ENCODE measurements at places on chromosomes 7 and 10. TPM values are rescaled to one million over a fixed set of nuclear protein-coding genes. Genes with fewer than 3 reads are reported as not detected.

DNA sequence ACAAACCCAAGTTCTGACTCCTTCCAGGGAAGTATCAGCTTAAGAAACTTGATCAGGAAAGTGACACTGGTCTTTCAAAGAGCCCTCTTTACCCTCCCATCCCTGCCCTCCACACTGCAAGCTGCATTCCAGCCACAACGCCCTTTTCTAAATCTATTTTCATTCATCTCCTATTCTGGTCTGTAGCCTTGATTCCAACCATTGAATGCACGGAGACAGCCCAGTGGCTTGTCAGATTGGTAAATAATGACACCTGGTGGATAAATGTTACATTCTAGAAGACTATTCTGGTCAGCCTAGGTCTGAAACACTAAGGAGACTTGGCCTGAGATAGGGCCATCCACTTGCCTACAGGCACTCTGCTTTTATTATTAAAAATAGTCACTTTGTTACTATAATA lies 20.9 kb downstream of the MORN4 start:
- DNase-seq = peak; percentile 44

The CCL26 gene
- not detected for total RNA-seq

- no peak for DNase-seq
Observed at GRCh38 chr10:124640538-124641231, 103.5 kb downstream of the FAM53B start.

The TMEM184A gene
- total RNA-seq = not detected

DNA sequence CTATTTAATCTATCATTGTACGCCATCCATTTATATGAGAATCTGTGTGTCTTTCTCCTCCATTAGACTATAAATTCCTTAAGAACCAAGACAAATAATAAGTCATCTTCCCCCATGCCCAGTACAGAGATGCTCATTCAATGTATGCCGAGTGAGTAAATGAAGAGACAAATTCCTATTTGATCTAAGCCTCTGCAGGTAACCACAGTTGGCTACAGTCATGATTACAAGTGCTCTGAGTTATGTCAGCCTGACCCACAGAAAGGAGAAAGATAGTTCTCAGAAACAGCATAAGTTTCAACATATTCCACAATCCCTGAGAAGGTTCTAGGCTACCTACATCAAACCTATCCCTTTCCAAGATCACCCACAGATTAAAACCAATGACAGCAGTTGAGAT lies 46.1 kb downstream of the MPP7 start:
- no peak for DNase-seq

The ITIH5 gene
- total RNA-seq = 14.7 TPM

The CAMK1D gene
- total RNA-seq = 19.2 TPM

The PSMA2 gene
- total RNA-seq = 57.9 TPM

GRCh38 chr7:140053812-140054539 lies 8.8 kb downstream of the PARP12 start:
- DNase-seq = no peak

The YWHAG gene
- 404 TPM for total RNA-seq

DNA sequence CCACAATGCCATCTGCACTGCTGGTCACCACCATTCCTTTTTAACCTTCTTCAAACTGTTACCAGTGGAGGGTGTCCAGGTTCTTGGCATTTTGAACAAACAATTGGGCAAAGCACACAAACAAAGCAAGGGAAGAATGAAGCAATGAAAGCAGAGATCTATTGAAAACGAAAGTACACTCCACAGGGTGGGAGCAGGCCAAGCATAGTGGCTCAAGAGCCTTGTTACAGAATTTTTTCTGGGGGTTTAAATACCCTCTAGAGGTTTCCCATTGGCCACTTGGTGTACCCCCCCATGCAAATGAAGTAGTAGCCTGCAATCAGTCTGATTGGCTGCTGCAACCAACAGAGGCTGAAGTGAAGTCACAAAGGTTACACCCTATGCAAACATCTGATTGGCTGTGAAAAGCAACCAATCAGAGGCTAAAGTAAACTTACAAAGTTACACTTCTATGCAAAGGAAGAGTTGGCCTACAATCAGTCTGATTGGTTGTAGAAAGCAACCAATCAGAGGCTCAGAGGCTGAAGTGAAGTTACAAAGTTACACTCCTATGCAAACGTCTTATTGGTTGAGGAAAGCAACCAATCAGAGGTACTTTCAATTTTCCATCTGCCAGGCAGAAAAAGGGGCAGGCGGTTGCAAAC lies 103.2 kb upstream of the WAC start:
- DNase-seq = no peak

GRCh38 chr7:32179567-32179966 lies 109.4 kb upstream of the PDE1C start:
- DNase-seq = no peak

- no peak for DNase-seq
Observed at GRCh38 chr10:49417311-49418052, 21.6 kb upstream of the DRGX start.

DNA sequence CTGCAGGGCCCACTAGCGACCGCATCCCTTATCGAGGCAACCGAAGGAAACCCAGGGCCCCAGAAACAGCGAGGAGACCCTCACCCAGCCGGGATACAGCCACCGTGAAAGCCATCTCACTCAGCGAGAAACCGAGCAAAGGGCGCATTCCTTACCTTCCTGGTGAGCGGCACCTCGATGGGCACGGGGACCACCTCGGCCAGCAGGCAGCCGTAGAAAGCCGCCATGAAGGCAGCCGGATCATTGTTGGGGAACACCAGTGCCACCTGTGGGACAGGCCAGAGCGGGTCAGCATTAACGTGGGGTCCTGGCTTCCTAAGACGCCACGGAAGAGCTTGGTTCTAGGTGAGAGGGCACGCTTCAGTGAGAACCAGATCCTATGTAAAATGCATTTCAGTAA lies 263.7 kb downstream of the ZMYND11 start:
- DNase-seq = no peak

DNA sequence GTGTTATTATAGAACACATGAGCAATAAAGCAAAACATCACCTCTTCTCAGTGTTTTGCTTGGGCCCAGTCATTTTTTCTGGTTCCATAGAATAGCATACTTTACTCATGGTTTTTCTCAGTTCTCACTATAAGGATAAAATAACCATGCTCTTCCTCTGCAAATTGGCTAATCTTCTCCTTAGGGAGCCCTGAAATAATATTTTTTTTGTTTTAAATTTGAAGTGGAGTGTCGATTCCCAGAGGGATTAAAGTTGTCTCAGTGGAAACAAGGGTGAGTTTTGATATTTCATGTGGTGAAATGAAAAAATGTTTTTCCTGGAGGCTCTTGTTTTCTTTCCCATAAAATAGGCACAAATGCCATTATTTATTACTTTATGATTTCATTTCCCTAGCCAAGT lies 127.3 kb downstream of the NOC3L start:
- no peak for DNase-seq

DNA sequence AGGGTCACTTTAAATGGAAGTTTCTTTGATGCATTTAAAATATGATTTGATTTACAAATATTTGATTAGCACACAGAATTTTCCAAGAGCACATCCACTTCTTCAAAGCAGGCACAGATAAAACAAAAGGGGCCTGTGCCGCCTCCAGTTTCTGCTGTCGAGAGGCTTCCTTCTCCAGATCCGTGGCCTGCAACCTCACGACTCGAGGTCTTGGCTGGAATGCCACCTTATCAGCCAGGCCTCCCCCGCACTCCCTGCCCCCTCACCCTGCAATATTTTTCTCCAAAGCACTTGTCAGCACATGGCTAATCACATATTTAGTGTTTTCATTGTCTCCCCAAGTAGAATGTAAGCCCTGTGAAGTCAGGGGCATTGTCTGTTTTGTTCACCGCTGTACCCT lies 12.5 kb downstream of the PYROXD2 start:
- no peak for DNase-seq

GRCh38 chr7:47669178-47669891 lies 87.4 kb upstream of the TNS3 start:
- DNase-seq = no peak

The GIMAP4 gene
- 9.0 TPM for total RNA-seq

GRCh38 chr10:74586088-74586585 lies 240.3 kb upstream of the KAT6B start:
- no peak for DNase-seq

The FXYD4 gene
- not detected for total RNA-seq

- no peak for DNase-seq
Observed at GRCh38 chr10:13801907-13802288, 215.1 kb downstream of the PRPF18 start.

- DNase-seq = no peak
Observed at GRCh38 chr10:109126016-109126415, 797.3 kb downstream of the XPNPEP1 start.

DNA sequence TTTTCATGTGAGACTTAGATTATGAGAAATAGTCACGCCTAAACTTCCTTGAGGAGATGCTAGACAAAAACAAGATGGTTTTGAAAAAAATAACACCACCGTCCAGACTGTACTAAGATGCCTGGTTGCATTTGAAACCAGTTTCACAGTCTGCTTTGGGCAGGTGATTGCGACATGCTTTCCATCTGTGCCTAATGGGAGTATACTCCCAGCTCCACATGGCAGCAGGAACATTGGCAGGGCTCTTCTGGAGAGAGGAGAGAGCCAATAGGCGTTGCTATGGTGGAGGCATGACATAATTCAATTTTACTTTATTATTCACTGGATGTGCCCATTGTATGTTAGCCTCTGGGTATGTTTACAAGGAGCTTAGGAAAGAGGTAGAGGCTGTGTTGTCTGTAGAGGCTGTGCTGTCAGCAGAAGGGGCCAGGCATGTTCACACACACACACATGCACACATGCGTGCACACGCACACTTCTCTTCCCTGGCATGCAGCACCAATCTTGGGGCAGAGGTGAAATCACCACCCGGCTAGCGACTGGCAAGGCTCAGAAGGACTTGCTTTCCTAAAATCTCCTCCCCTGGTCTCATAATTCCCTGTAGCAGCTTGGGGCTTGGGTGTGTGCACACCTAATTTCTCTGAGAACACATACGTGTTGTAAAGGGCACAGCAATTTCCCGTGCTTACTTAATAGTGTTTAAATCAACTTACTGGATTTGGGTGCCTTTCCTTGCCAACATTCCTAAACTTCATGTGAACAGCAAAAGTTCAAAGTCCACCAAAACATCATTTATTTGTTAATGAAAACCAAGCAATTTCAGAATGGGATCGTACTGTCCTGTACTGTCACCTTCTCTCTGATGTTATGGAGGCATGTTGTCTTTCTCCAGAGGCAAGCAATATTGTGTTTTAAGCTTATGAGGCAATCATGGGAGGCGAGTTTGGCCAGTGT lies 162.1 kb downstream of the TCF7L2 start:
- DNase-seq = no peak

The RSPH10B gene
- 1.2 TPM for total RNA-seq
